Activated naive CD8-positive, alpha-beta T cell treated with anti-CD3 and anti-CD28 coated beads, Interleukin-2, amount 50 U/mL, for 24 hours (primary cell): ENCODE measurements at places on chromosomes 6 and 20.

GRCh38 chr6:127902933-127903332 lies 2.1 kb upstream of the THEMIS start:
- DNase-seq: no peak

DNA sequence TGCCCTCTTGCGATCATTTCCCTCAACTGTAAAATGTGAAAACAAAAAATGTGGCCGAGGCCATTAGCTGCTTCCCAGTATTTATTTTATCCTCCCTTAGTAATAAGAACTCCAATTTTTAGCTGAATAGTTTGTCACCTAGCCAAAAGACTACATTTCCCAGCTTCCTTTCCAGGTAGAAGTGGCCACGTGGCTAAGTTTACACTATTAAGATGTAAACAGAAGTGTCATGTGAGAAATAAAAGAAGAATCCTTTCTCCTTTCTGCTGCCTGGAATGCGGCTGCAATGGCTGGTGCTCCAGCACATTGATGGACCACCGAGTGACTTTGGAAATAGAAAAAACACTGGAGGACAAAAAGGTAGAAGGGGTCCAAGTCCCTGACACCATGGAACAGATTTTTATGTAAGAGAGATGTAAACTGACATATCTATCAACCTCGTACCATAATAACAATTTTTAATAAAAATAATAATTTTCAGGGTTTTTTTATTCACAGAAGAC lies 268.8 kb downstream of the PKHD1 start:
- no peak for DNase-seq

DNA sequence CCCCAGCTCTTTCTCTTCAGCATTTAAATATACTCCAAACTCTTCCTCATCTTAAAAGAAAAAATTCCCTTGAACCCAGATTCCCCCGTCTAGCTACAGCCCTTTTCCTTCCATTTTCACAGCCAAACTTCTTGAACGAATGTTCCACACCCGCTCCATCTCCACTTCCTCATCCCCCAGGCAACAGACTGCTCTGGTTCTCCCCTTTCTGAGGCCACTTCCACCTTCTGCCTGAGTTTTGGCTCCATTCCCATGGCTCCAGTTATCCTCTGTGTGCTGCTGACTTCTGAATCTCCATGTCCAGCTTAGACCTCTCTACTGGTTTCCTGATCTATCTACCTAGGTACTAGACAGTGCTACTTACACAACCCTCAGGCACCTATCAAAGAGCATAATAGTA lies 106.4 kb downstream of the RALGAPA2 start:
- no peak for DNase-seq

GRCh38 chr20:40305303-40305702 lies 383.7 kb downstream of the MAFB start:
- no peak for DNase-seq

DNA sequence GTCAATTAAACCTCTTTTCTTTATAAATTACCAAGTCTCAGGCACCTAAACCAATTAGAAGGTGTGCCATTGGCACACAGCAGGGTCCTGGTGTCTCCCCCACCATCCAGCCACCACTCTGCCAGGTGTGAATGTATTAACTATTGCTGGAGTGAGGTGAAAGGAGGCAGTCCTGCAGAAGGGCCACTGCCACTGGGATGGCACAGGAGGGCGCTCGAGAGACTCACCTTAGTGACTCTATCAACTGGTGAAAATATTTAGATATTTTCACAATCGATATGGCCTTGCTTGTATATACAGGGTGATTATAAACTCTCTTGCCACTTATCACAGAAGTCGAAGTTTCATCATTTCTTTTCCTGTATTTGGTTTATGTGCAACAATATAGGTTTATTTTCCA lies 145.6 kb upstream of the ESR1 start:
- no peak for DNase-seq

DNA sequence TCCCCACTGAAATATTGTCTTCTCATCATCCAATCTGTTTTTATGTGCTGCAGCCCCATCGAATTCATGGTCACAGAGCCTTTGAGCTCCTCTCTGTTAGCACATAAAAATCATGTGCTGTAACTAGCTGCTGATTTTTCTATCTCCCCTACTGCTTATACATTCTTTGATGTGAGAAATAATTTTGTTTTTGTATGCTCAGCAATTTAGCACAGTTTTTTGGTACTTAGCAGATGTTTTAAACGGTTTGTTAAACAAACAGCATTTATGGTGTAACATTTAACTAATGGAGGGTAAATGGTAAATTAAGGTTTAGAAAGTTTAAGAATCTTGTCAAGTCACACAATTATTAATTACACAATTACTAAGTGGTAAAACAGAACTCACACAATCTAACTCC lies 131.8 kb upstream of the C6orf118 start:
- DNase-seq: no peak

GRCh38 chr6:169755162-169755561 lies 3.7 kb downstream of the ERMARD start:
- no peak for DNase-seq
